Glutamatergic neuron (in vitro differentiated cells): ENCODE measurements at places on chromosomes 2 and 18. TPM values are rescaled to one million over a fixed set of nuclear protein-coding genes. Genes with fewer than 3 reads are reported as not detected.

DNA sequence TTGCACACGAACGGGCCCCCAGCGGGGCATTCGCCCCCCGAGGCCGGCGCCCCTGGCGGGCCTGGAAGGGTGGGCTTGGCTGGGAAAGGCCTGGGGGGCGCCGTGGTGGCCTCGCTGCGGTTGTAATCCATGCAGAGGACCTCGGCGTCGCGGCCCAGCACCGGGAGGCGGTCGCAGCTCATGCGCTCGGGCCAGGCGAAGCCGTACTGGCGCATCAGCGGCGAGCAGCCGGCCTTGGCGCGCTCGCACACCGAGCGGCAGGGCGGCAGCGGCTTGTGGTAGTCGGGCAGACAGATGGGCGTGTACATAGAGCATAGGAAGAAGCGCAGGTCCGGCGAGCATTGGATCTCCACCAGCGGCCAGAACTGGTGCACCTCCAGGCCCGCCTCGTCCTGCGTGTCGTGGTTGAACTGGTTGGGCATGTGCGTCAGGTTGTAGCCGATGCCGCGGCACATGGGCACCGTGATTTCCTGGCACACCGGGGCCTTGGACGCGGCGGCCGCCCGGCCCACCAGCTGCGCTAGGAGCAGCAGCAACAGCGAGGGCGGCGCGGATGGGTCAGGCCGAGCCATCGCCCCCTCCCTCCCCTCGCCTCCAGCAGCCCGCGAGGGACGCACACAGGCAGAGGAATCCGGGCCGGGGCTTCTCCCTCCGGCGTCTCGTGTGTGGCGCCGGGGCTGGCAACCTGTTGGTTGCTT is 1.4 kb downstream of the FZD5 start:
- H3K27ac ChIP-seq = no peak overlapping the region
- H3K27me3 ChIP-seq = peaks cover 23% of the 10 kb centered on the region
- peaks cover 11% of the 10 kb centered on the region for H3K4me1 ChIP-seq

- H3K36me3 ChIP-seq = no peaks in the 10 kb centered on the region
- H3K27me3 ChIP-seq = peaks cover 5% of the 10 kb centered on the region
- DNase-seq = peak; percentile 53
- peaks cover 62% of the 10 kb centered on the region for H3K4me1 ChIP-seq
These were observed 38.5 kb upstream of the STPG4 start for GRCh38 chr2:47193607-47194006.

GRCh38 chr2:215693193-215693998 is 257.5 kb upstream of the FN1 start:
- H3K27ac ChIP-seq = no peak overlapping the region
- no peak overlapping the region for H3K4me3 ChIP-seq
- no peaks in the 10 kb centered on the region for H3K27me3 ChIP-seq
- H3K4me1 ChIP-seq = no peaks in the 10 kb centered on the region

- H3K27me3 ChIP-seq = no peaks in the 10 kb centered on the region
- H3K36me3 ChIP-seq = no peaks in the 10 kb centered on the region
- H3K27ac ChIP-seq = no peak overlapping the region
- no peak for DNase-seq
- H3K4me3 ChIP-seq = no peak overlapping the region
- H3K4me1 ChIP-seq = no peaks in the 10 kb centered on the region
These were observed 177.4 kb downstream of the TWIST2 start for GRCh38 chr2:239025096-239025801.

GRCh38 chr18:61239051-61239450 is 94.2 kb upstream of the CDH20 start:
- no peaks in the 10 kb centered on the region for H3K27me3 ChIP-seq
- H3K27ac ChIP-seq = no peak overlapping the region
- no peak for DNase-seq
- peaks cover 4% of the 10 kb centered on the region for H3K4me1 ChIP-seq
- H3K36me3 ChIP-seq = no peaks in the 10 kb centered on the region
- H3K4me3 ChIP-seq = no peak overlapping the region

DNA sequence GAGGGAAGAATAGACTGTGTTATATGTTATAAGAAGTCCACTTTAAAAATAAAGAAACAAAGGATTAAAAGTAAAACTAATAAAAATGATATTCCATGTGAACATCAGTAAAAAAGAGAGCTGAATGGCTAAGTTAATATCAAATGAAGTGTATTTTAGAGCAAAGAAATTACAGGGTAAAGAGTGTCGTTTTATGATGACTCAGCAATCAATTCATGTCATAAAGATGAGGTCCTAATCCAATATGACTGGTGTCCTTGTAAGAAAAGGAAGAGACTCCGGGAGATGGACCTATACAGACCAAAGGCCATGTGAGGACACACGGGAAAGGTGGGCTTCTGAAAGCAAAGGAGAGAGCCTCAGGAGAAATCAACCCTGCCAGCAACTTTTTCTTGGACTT is 615.5 kb upstream of the KLHL29 start:
- no peak overlapping the region for H3K27ac ChIP-seq
- no peaks in the 10 kb centered on the region for H3K27me3 ChIP-seq
- DNase-seq = no peak
- peaks cover 4% of the 10 kb centered on the region for H3K4me1 ChIP-seq

- no peak overlapping the region for H3K27ac ChIP-seq
- no peak for DNase-seq
- H3K36me3 ChIP-seq = no peaks in the 10 kb centered on the region
- peaks cover 1% of the 10 kb centered on the region for H3K27me3 ChIP-seq
These were observed 53.5 kb upstream of the GALNT13 start for GRCh38 chr2:153818242-153818641.

DNA sequence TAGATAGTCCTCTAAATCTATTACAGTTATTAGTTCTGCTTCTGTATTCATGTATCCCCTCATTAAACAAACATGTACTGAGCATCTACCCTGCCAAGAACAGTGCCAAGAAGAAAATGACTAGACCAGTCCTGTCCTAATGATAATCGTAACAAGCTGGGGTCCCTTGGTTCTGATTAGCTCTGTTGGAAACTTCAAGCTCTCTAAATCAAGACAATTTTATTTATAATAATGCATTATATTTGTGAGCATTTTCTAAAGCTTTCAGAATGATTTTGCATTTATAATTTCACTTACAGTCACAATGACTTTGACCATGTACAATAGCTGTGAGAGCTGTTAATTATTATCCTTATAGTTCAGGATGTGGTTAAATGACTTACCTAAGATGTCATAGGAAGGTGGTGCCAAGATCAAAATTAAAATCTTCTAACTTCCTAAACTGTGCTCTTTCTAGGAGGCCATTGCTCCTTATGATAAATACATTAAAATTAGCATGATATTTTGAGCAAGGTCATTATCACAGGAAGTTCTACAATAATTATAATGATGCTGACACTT is 336.5 kb upstream of the SLC39A10 start:
- peaks cover 5% of the 10 kb centered on the region for H3K4me1 ChIP-seq
- H3K36me3 ChIP-seq = no peaks in the 10 kb centered on the region
- H3K27ac ChIP-seq = no peak overlapping the region
- no peaks in the 10 kb centered on the region for H3K27me3 ChIP-seq

HOXD9 gene
- 0.44 TPM for total RNA-seq

GRCh38 chr18:80022613-80023012 is 11.6 kb upstream of the RBFA start:
- H3K27me3 ChIP-seq = peaks cover 6% of the 10 kb centered on the region
- H3K27ac ChIP-seq = no peak overlapping the region
- no peak for DNase-seq
- no peaks in the 10 kb centered on the region for H3K4me1 ChIP-seq
- H3K36me3 ChIP-seq = peaks cover 56% of the 10 kb centered on the region

GRCh38 chr2:27972311-27972710 is 81.8 kb downstream of the BABAM2 start:
- H3K27me3 ChIP-seq = no peaks in the 10 kb centered on the region
- no peaks in the 10 kb centered on the region for H3K4me1 ChIP-seq
- no peak overlapping the region for H3K27ac ChIP-seq
- H3K4me3 ChIP-seq = no peak overlapping the region
- no peak for DNase-seq
- peaks cover 18% of the 10 kb centered on the region for H3K36me3 ChIP-seq

ZBTB7C gene
- 10.6 TPM for total RNA-seq

SERPINB4 gene
- total RNA-seq = not detected

ARHGEF4 gene
- total RNA-seq = 6.1 TPM

FSHR gene
- not detected for total RNA-seq

REG1B gene
- total RNA-seq = not detected

DNA sequence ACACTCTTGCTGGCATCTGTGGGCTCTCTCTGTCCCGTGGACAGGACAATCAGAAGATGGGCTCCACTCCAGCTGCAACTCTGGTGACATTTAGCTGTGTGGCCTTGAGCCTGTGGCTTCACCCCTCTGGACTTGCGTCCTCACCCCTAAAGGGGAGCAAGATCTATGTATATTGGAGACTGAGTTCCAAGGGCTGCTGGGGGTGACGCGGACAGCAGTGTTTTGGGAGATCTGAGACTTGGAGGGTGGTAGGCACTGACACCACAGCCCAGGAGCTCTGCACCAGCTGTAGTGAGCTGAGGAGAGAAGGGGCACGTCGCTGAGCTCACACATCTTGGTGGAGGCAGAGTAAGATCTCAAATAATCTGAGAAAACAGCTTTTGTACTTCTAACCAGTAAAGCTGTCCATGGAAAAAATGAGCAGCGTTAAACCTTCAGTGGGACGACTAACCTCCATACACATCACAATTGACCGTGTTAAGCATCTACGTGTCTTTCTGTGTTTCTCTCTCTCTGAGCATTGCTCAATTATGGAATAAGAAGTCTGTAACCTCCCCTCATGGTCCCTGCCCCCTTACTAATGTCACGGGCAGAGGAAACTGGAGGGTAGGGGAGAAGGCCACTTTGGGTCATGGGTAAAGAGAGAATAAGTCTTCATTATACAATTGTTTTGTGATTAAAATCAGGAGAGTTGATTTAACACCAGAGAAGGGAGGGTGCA is 85.8 kb downstream of the SH3RF3 start:
- peaks cover 6% of the 10 kb centered on the region for H3K4me1 ChIP-seq
- H3K36me3 ChIP-seq = no peaks in the 10 kb centered on the region

GRCh38 chr2:109525836-109526235 is 87.9 kb downstream of the SEPTIN10 start:
- H3K36me3 ChIP-seq = no peaks in the 10 kb centered on the region
- DNase-seq = no peak
- H3K4me3 ChIP-seq = no peak overlapping the region
- H3K27ac ChIP-seq = no peak overlapping the region

DNA sequence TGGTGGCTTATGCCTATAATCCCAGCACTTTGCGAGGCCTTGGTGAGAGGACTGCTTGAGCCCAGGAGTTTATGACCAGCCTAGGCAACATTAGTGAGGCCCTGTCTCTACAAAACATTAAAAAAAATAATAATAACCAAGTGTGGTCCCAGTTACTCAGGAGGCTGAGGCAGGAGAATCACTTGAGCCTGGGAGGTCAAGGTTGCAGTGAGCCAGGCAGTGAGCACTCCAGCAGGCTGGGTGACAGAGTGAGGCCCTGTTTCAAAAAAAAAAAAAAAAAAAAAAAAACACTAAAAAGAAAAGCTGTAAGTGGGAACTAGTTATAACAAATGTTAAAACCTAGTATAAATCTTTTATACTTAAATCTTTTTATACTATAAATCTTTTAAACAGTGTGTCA is 146.2 kb upstream of the ITGA4 start:
- no peak overlapping the region for H3K27ac ChIP-seq
- DNase-seq = no peak
- H3K4me1 ChIP-seq = no peaks in the 10 kb centered on the region

- H3K27me3 ChIP-seq = no peaks in the 10 kb centered on the region
- H3K4me1 ChIP-seq = no peaks in the 10 kb centered on the region
- no peaks in the 10 kb centered on the region for H3K36me3 ChIP-seq
- DNase-seq = no peak
These were observed 815.7 kb downstream of the ERBB4 start for GRCh38 chr2:211722928-211723327.

DNA sequence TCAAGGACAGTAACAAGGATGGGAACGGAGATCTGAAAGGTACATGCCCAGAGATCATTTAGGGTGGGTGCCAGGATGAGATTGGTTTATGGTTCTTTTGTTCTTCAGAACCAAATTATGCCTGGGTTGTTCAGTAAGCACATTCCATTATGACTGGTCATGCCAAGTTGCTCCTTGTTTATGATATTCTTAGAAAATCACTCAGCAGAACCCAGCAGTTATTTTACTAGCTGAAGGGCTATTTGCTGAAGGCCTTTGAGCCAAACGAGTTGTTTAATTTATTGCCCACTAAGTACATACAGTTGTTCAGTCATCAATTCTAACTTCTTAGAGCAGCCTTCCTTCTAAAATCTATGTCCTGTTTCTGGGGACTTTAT is 635 bp downstream of the SLC3A1 start:
- no peaks in the 10 kb centered on the region for H3K27me3 ChIP-seq
- no peak for DNase-seq
- no peaks in the 10 kb centered on the region for H3K36me3 ChIP-seq
- H3K4me1 ChIP-seq = no peaks in the 10 kb centered on the region
- no peak overlapping the region for H3K4me3 ChIP-seq

STPG4 gene
- total RNA-seq = 1.3 TPM

EHD3 gene
- 11.5 TPM for total RNA-seq

- peaks cover 27% of the 10 kb centered on the region for H3K4me1 ChIP-seq
- peaks cover 10% of the 10 kb centered on the region for H3K27me3 ChIP-seq
- H3K36me3 ChIP-seq = no peaks in the 10 kb centered on the region
- no peak overlapping the region for H3K4me3 ChIP-seq
- H3K27ac ChIP-seq = no peak overlapping the region
These were observed 130.6 kb upstream of the MC4R start for GRCh38 chr18:60503199-60503598.

UCN gene
- total RNA-seq = 1.9 TPM
